ENCODE measurements at places on chromosomes 16 and 17.
A peak's percentile ranks its signal among the peaks of the same experiment; 100 is the strongest.

DNA sequence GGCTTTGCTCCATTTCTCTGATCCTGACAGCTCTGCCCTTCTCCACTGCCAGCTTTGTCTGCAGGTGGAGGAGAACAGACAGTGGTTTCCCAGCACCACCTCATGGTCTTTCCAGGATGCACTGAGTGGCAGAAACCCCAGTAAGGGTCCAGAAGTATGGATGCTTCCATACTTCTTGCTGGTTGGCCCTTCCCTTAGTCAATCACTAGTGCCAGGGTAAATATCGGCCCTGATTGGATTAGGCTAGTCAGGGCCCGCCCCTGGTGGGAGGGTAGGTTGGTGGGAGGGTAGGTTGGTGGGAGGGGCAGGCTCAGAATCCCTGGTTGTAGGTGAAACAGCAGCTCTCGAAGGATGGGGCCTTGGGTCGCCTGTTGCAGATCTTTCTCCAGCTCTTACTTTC is 10.2 kb downstream of the RNF213 start:
- DNase-seq = no peak

- no peak for DNase-seq
Observed at GRCh38 chr17:78133971-78134898, 3.7 kb downstream of the TMC8 start.

- DNase-seq = no peak
Observed at GRCh38 chr17:1752425-1753262, 9.2 kb upstream of the SERPINF1 start.

- DNase-seq = no peak
Observed at GRCh38 chr17:30344283-30345088, 10.6 kb upstream of the TMIGD1 start.

- no peak for DNase-seq
Observed at GRCh38 chr16:46822270-46822669, 8.7 kb downstream of the C16orf87 start.

DNA sequence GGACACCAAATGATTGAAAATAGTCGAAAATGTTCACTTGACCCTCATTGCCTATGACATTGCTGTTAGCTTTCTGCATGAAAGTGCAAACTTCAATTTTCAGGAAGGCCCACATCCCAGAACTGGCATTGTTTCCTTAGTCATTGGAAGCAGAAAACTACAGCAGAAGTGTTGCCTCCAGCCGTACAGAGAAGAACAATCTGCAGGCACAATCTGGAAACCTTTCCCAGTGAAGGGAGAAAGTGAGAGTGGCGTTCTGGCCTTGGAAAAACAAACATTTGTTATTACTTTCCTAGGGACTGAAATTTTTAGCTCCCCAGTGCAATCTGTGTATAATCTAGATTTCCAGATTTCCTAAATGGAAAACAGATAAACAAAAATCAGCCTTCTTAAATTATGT is 529.5 kb upstream of the RBFOX1 start:
- DNase-seq = no peak

DNA sequence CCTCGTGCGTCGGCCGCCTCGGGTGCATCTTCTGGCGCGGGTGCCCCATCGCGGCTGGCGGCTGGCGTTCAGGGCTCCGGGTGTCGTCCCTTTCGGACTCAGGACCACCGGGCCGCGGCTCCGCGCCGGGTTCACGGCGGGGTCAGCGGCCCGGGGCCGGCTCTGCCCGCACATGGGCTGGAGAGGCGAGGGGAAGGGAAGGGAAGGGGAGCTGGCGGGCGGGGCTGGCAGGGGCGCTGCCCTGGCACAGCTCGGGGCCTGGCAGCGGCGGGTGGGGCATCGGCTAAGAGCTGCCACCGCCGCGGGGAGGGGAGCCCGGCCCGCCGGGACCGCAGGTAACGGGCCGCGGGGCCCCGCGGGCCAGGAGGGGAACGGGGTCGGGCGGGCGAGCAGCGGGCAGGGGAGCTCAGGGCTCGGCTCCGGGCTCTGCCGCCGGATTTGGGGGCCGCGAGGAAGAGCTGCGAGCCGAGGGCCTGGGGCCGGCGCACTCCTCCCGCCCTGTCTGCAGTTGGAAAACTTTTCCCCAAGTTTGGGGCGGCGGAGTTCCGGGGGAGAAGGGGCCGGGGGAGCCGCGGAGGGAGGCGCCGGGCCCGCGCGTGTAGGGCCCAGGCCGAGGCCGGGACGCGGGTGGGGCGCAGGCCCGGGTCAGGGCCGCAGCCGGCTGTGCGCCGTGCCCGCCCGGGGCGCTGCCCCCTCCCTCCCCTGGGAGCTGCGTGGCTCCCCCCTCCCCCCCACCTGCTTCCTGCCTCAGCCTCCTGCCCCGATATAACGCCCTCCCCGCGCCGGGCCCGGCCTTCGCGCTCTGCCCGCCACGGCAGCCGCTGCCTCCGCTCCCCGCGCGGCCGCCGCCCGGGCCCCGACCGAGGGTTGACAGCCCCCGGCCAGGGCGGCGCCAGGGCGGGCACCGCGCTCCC is 646 bp downstream of the HIC1 start:
- DNase-seq = peak; percentile 66

DNA sequence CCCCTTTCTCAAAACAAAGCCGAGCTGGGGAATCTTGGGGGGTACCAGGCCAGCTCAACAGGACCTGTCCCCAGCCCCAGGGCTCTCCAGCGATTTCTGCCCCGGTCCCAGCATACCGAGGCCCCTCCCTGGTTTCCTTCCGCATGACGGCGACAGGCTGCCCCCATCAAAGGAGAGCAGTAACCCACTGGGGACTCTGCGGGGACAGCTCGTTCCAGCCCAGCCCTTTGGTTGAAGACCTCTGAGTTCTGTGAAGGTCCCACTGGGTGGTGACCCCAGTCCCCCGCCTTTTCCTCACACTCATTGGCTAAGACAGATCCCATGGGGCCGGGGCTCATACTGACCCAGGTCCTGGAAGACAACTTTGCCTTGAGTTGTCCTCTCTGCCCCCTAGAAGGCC is 4.1 kb downstream of the SMTNL2 start:
- DNase-seq = no peak
